GM23248 (cell line): ENCODE measurements at places on chromosomes 2 and 18. TPM values are rescaled to one million over a fixed set of nuclear protein-coding genes. Genes with fewer than 3 reads are reported as not detected.

DNAH7 gene
- 0.29 and 0.40 TPM in 2 replicates for polyA plus RNA-seq

SLC4A3 gene
- polyA plus RNA-seq, result 0.79 and 0.96 TPM in 2 replicates

TTR gene
- polyA plus RNA-seq, result not detected in 2 replicates

PROM2 gene
- 0.25 TPM in 1 of 2 replicates, not detected in the other for polyA plus RNA-seq

GPAT2 gene
- polyA plus RNA-seq, result 0.38 and 0.71 TPM in 2 replicates

CPLX4 gene
- polyA plus RNA-seq, result not detected in 2 replicates

ASXL2 gene
- polyA plus RNA-seq, result 4.5 and 4.9 TPM in 2 replicates

HAUS1 gene
- polyA plus RNA-seq, result 33.6 and 36.9 TPM in 2 replicates

C1QL2 gene
- polyA plus RNA-seq, result not detected in 2 replicates

RFTN2 gene
- 2.2 and 2.6 TPM in 2 replicates for polyA plus RNA-seq

CNTNAP5 gene
- not detected in 2 replicates for polyA plus RNA-seq

CROCC2 gene
- polyA plus RNA-seq, result not detected in 2 replicates

C2orf80 gene
- not detected in 2 replicates for polyA plus RNA-seq

RFX8 gene
- polyA plus RNA-seq, result 4.4 and 5.9 TPM in 2 replicates

RSAD2 gene
- polyA plus RNA-seq, result not detected in 2 replicates

IL36RN gene
- polyA plus RNA-seq, result not detected in 2 replicates

NAT8 gene
- not detected in 2 replicates for polyA plus RNA-seq

CTNNA2 gene
- polyA plus RNA-seq, result not detected in 2 replicates

UGT1A9 gene
- not detected in 2 replicates for polyA plus RNA-seq

GNAL gene
- polyA plus RNA-seq, result 0.16 and 0.19 TPM in 2 replicates

LONRF2 gene
- not detected in 2 replicates for polyA plus RNA-seq

NCL gene
- polyA plus RNA-seq, result 412 and 430 TPM in 2 replicates

KRTCAP3 gene
- 0.56 and 0.67 TPM in 2 replicates for polyA plus RNA-seq

EDAR gene
- polyA plus RNA-seq, result not detected in 2 replicates

CDH20 gene
- polyA plus RNA-seq, result 0.13 TPM in 1 of 2 replicates, not detected in the other

ALK gene
- polyA plus RNA-seq, result 0.05 TPM in 1 of 2 replicates, not detected in the other

ALPP gene
- polyA plus RNA-seq, result not detected in 2 replicates

REG3A gene
- not detected in 2 replicates for polyA plus RNA-seq

FOXI3 gene
- polyA plus RNA-seq, result not detected in 2 replicates

SF3B1 gene
- polyA plus RNA-seq, result 146 and 196 TPM in 2 replicates

ACMSD gene
- polyA plus RNA-seq, result not detected in 2 replicates

CHRND gene
- not detected in 2 replicates for polyA plus RNA-seq

RGPD3 gene
- polyA plus RNA-seq, result 0.06 and 0.08 TPM in 2 replicates

GCKR gene
- polyA plus RNA-seq, result 0.59 and 0.71 TPM in 2 replicates

SERPINB10 gene
- polyA plus RNA-seq, result not detected in 2 replicates

ING5 gene
- polyA plus RNA-seq, result 9.8 and 10.8 TPM in 2 replicates

UPP2 gene
- not detected in 2 replicates for polyA plus RNA-seq

RAB17 gene
- 0.34 TPM in 1 of 2 replicates, not detected in the other for polyA plus RNA-seq

CREG2 gene
- polyA plus RNA-seq, result 0.15 TPM in 1 of 2 replicates, not detected in the other

ABCG5 gene
- not detected in 2 replicates for polyA plus RNA-seq

HAAO gene
- polyA plus RNA-seq, result 0.36 TPM in 1 of 2 replicates, not detected in the other

AQP4 gene
- not detected in 2 replicates for polyA plus RNA-seq

COX7A2L gene
- 166 and 177 TPM in 2 replicates for polyA plus RNA-seq

CD8B2 gene
- polyA plus RNA-seq, result not detected in 2 replicates

CYP27A1 gene
- 2.9 and 3.7 TPM in 2 replicates for polyA plus RNA-seq

INO80B gene
- polyA plus RNA-seq, result 3.8 and 4.9 TPM in 2 replicates

LBX2 gene
- 0.87 and 1.1 TPM in 2 replicates for polyA plus RNA-seq

AFF3 gene
- 0.56 and 0.75 TPM in 2 replicates for polyA plus RNA-seq
